ENCODE measurements at places on chromosomes 2 and 18.

GRCh38 chr18:23548275-23548674 lies 38.0 kb downstream of the NPC1 start:
- no peak for DNase-seq

- DNase-seq: no peak
Measured at GRCh38 chr18:22844190-22844589, 88.9 kb upstream of the RBBP8 start.

GRCh38 chr18:49757513-49758262 lies 55.6 kb downstream of the ACAA2 start:
- no peak for DNase-seq

GRCh38 chr2:109410039-109410815 lies 203.5 kb downstream of the SEPTIN10 start:
- DNase-seq: no peak

- DNase-seq: no peak
Measured at GRCh38 chr2:134324947-134325346, 71.1 kb downstream of the MGAT5 start.

DNA sequence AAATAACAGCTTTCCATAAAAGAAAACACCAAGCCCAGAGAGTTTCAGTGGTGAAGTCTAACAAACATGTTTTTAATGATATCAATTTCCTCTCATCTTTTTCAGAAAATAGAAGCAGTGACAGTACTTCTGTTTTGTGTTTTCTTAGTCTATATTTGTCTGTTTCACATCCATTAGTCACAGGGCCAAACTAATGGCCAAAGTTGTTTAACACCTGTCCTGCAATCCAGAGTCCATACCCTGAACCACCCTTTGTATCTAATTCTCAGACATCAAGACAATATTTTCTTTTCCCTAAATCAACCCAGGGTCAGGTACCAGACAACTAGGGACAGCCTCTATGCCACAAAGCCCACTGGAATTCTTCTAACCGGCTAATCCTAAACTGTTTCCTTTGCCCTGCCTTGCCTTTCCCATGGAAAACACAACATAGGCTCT lies 25.9 kb downstream of the TMSB10 start:
- DNase-seq: no peak

DNA sequence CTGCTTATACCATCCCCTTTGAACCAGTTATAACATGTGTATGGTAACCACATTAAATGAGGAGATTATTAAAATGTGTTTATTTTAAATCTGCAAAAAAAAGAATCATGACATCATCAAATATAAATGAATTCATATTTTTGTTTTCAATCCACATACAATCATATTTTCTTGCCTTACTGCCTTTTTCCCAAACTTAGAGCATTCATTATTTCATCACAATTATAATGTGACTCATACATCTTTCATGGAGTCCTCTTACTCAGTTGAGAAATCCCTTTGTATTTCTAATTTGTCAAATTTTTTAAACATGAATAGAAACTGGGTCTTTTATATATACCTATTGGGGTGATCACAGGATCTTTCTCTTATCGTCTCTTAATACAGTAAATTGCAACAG lies 909.6 kb downstream of the DSC3 start:
- no peak for DNase-seq

- DNase-seq: peak; percentile 15
Measured at GRCh38 chr2:55054106-55054875, 4.0 kb upstream of the RTN4 start.

DNA sequence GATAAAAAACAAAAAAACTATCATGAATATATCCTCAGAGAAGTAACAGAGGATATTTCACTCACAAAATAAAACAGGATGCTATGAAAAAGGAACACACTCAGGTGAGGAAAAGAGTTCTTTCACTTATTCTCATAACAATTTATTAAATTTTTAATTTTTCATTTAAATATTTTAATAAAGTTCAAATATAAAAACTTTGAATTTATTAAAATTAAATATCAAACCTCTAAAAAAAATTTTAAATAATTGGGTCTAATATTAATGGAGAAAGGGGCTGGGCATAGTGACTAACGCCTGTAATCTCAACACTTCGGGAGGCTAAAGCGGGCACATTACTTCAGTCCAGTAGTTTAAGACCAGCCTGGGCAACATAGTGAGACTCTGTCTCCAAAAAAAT lies 10.1 kb downstream of the THADA start:
- no peak for DNase-seq

DNA sequence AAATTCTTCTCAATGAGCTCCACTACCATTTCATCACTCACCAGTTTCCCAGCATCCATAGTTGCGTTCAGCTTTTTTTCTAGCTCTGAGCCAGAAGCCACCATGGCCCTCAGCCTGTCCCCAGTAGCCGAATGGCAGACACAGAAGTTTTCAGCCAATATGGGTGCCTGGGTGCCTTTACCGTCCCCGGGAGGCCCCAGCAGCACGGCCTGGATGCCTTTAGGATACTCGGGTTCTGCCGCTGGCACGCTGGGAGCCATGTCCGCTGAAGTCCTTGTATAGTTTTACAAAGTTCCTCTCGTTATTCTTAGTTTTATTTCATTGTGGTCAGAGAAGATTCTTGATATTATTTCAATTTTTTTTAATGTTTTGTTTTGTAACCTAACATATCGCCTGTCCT lies 187.2 kb downstream of the MEMO1 start:
- DNase-seq: no peak

DNA sequence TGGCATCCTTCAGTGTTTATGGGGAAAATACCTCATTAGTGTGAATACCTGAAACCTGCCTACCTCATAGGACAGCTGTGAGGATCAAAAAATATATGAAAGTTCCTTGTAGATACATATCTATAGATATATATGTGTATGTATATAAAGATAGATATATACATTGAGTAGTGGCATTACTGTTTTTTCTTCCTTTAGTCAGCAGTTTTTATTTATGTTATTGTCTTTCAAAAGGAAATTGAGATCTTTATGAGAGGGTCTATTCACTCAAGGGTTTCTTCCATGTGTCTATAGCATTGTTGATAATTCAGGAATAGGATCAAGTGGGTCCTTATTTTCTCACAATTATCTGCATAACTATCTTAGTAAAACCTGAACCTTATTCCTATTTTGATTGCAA lies 6.6 kb downstream of the RMP24 start:
- no peak for DNase-seq

All from activated CD4-positive, alpha-beta T cell treated with anti-CD3 and anti-CD28 coated beads, Interleukin-2, amount 10 ng/mL, durations not matched to agents 7 days and 5 days (primary cell).